NCI-H460 (cell line): ENCODE measurements at places on chromosomes 2 and 18.

DNA sequence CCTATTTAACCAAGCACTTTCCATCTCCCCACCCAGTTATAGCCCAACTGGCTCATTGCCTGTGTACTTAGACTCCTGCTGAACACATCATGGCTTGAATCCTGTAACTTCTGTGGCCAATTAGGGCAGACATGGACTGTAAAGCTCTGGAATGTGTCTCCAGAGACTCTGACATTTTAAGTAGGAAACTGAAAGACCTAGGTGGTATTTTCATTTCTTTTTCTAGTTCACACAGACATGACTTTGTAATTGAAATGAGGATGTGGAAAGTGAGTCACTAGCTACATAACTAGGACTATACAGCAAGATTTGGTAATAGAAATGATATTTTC lies 12.2 kb downstream of the DOK1 start:
- peak; percentile 78 for DNase-seq

DNA sequence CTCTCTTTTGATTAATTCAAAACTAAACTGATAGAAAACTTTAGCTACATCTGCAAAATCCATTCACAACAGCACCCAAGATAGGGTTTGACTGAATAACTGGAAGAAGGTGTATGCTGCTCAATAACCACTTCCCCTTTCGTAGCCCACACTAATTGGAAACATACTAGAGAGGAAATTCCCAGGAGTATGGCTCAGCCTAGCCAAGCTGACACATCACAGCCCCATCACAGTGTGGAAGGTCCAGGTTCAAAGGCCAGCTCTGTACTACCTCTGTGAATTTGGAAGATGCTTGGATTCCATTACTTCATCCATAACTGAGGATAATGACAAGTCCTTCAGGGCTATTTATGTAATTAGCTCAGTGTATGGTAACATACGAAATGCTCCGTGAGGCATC lies 185.4 kb downstream of the FBXO15 start:
- DNase-seq: no peak

DNA sequence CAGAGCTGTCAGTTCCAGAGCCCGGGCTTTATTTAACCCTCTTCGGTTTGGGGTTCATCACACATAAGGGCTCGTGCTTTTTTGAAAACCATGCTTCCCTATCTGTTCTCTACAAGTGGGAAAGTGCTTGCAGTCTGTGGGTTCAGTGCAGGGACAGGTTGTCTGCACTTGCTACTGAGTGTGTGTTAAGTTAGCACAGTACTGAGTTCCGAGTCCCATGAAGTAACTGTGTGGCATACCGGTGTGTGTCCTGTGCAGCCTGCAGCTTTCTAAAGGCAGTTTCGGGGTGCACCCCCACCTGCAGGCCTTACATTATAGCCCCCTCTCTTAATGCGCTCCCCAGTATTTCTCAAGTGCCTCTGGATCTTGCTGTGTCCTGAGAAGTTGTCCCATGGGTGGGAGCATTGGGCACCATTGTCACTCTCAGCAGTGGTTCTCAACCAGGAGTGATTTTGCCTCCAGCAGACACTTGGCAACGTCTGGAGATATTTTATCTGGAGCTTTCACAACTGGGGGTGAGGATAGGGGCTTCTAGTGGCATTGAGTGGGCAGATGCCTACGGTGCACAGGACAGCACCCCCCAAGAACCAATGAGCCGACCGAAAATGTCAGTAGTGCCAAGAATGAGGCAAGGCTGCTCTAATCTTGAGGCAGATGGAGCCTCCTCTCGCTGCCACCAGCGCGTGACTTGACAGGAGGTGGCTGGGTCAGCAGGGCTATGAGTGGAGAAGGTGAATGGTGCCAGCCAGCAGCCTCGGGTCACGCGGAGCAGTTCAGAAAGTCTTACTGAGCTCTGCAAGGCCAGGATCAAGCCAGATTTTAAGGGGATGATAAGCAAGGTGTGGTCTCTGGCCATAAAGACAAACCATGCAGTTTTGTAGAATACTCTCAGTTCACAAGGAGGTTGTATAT lies 152.2 kb downstream of the SMAD7 start:
- no peak for DNase-seq

DNA sequence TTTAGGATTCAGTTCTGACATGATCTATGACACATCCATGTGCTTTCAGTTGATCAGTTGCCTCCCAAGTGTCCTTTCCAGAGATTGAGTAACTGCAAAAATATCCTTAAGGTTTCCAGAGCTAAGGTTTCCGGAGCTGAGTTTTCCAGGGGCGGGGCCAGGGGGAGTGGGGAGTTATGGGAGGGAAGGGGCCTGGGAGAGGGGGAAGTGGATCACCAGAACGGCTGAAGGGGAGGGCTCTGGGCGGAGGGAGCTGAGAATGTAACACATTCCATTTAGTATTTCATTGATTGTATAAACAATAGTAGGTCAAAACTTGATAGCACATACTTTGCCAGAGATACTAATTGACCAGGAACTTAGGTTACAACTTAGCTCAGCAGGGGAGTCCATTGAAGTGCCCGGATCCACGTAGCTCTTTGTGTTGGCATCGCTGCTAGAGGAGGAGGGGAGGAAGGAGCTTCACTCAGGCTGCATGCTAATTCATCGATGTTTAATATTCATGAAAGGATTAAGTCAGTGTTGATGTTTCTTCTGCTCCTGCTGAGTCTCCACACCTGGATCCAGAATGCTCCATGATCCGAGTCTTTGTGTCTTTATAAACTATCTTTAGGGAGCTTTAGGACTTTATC lies 289.8 kb downstream of the ALPK2 start:
- no peak for DNase-seq

GRCh38 chr18:51110073-51110797 lies 80.2 kb downstream of the SMAD4 start:
- peak; percentile 43 for DNase-seq

GRCh38 chr18:32086881-32087280 lies 4.8 kb upstream of the RNF138 start:
- no peak for DNase-seq

DNA sequence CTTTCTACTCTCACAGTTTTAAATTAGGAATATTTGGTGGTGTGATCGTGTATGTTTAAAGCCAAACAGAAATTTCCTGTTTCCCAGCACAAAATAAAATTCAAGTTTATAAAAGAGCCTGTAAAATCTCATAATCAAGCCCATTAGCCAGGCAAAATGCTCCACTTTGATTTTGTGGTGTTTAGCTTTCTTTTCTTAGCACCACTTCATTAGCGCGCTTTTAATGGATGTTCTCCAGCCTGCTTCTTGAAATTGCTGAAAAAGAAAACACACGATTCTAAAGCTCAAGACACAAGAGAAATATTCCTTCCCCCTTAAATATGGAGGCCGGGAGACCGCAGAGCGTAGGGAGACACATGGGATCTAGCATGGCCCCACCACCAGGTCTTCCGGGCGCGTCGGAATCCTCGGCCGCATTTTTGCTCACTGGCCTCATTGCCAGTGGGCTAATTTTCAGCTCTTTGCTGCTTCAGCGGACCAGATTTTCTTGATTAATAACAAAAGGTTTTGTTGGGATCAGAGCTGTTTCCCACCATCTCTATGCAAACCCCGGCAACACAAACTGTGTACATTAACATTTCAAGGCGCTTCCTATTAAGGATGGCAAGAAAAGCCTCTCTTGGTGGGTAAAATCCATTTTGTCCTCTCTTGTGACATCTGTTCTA lies 40.4 kb upstream of the ID2 start:
- no peak for DNase-seq

DNA sequence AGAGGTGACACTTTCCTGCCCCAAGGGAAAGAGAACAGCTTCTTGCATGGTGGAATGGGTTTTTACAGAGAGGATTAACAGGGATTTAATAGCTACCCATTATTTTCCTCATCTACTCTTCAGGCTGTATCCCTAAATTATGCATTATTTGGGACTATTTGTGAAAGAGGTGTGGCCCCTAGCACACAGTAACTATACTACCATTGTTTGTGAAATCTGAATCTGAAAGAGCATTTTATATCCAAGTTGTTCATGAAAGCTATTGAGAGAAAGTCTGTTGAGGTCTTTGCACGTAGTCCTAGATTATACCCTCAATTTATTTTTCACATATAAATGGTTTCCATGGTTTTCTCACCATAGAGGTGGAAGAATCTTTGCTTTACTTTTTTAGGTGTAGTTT lies 78.1 kb downstream of the SPTBN1 start:
- no peak for DNase-seq

- DNase-seq: no peak
Observed at GRCh38 chr2:225479386-225479785, 79.9 kb downstream of the NYAP2 start.

GRCh38 chr18:46070815-46071652 lies 1.0 kb downstream of the PSTPIP2 start:
- no peak for DNase-seq

- DNase-seq: no peak
Observed at GRCh38 chr2:152406836-152407161, 71.8 kb downstream of the FMNL2 start.

GRCh38 chr2:69177785-69178636 lies 165.0 kb downstream of the ANTXR1 start:
- DNase-seq: peak; percentile 95

GRCh38 chr18:77059294-77059916 lies 73.2 kb downstream of the MBP start:
- peak; percentile 48 for DNase-seq

GRCh38 chr2:64234150-64234549 lies 89.9 kb upstream of the PELI1 start:
- DNase-seq: no peak

DNA sequence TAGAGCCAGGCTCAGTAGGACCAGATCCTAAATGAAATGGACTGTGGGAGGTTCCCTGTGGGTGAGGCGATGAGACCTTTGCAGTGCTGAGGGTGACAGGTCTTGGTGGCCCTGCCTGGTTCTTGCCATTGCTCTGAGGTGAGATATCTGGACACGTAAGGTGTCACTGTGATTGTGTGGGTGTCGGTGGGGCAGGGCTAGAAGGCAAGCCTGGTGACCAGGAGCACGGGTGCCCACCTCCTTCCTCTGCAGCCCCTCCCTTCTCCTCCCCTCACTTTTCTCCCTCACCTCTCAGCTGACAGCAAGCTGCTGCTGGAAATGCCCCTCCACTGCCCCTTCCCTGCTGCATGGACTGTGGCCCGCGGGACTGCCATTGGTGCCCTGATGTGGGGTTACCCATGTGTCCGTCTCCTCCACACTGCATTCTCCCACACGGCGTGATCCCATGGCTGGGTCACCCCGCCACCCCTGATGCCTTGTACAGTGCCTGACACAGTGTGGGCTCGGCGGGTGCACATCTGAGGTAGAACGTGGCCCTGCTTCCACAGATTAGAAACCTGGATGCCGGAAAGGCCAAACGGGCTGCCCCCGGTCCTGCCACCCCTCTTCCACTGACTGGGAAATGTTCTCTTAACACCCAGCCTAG lies 55.6 kb upstream of the FOSL2 start:
- no peak for DNase-seq

GRCh38 chr2:7788736-7789135 lies 871.5 kb downstream of the RNF144A start:
- DNase-seq: no peak

DNA sequence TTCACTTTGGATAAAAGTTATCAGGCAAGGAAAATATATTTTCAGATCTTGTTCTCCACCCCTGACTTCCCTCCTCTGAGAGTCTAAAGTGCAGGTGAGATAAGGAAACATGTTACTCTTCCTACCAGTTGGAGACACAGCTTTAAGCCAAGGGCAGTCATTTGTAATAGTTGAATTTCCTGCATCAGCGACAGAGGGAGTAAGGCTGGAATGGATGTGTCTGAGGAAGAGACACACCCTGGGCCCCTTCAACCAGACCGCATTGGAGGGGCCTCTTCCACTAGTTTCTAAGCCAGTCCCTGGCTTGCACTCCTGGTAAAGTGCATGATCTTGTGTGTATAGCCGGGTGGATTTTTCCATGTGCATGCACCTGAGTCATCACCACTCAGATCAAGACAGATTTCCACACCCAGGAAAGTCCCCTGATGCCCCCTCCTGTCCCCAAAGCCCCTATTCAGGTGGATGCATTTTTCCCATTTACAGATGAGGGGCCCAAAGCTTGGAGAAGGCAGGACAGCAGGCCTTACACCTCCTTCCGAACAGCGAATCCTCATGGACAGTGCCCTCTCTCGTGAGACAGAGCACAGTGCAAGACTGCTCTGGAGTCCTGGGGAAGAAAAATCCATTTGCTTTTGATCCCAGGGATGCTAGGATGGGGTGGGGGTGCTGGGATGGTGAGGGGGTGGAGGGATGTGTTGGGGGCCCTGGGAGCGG lies 66.7 kb upstream of the SH3RF3 start:
- no peak for DNase-seq

GRCh38 chr18:49899657-49900330 lies 86.5 kb upstream of the ACAA2 start:
- DNase-seq: no peak

DNA sequence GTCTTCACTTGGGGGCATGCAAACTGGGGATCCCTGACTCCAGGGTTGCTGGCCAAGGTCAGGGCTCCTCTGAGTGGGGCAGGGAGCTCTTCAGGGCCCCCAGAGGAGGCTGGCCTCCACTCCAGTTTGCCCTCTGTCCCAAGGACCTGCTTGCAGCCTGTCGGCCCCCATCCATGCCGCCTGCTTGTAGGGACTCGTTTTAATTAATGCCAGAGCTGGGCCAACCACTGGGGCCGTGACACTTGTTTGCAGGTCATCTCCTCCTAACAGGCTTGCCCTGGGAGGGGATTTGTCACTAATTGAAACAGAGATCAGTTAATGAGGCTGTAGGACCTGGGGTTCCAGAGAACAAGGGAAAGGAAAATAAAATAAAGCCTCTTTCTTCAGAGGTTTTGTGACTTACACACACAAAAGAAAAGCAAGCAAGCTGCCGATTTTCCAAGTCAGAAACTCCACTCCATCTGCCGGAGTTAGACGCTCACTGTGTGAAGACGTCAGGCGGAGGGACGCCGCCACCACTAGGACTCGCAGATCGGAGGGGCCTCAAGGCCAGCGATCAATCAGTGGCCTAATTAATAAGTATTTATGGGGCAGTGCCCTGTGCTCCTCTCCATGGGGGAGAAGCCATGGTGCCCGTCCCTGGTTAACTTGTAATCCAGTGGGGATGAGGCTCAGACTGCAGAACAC lies 75.9 kb downstream of the SFXN5 start:
- no peak for DNase-seq

DNA sequence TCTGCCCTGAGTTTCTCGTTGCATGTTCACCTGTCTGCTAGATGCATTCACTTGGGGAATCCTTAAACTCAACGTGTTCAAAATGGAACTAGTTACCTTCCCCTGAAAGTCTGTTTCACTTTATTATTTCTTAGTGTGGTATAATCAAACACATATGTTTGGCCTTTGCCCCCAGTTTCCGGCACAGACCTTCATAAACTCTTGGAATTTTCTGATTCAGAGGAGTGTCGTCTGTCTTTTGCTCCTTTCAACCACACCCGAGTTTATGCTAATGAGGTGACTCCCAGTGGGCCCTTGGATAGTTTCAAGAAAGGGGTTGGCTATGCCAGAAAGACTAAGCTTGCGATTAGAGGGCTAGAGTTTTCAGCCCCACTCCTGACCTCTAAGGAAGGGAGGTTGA lies 198.9 kb downstream of the CDCA7 start:
- no peak for DNase-seq

DNA sequence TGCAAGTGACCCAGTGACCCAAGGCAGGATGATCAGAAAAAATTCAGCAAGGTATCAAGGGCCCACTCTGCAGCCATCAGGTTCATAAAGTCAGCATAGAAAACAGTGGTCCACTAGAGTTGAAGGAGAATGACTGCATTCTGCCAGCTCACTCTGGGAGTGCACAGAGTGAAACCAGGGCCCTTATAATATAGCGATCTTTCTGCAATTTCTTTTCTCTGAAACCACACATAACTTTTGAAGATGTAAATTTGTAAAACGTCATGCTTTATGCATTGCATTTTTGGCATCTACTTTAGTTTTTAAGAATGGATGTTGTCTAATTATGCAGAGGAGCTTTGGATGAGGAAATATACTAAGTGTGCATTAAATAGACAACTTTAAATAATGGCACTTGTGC lies 225.0 kb upstream of the SMIM21 start:
- DNase-seq: no peak

GRCh38 chr2:239918749-239919148 lies 106.4 kb downstream of the NDUFA10 start:
- DNase-seq: no peak
